ENCODE measurements at places on chromosomes 11 and 22.

DNA sequence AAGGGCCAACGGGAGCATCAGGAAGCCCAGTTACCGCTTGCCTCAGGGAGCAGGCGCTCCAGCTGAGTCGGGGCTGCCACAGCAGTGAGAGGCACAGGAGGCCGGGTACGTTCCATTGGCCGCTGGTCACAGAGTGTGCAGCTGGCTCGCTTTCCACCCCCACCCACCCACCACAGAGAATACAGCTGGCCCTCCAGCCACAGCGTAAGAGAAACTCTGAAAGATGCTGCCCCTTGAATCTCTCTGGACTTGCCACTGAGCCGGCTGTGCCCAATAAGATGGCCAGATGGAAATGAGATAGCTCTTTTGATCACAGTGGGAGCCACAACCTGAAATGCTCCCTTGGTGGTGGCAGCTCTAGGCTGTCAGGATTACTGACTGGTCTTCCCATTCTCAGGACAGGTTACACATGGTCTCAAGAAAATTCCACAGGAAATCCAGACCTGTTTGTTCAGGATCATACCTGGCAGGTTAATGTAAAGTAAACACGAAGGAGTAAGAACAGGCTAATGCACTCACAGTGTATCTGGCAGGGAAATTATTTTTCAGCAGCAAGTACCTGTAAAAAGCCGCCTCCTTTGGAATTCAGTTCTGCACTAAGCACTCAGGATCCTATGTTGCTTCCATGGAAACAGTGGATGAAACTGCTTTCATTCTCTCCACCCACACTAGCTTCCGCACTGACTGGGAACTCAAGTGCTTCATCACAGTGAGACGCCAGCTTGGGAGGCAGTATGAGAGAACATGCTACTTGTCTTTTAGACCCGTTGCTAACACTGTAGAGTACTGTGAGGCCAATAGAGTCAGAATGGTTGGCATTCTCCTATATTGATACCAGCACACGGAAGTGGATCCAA, 16.5 kb downstream of the SIAE start:
- DNase-seq: no peak

GRCh38 chr11:120925944-120926343, 98.0 kb upstream of the TBCEL start:
- DNase-seq: no peak

DNA sequence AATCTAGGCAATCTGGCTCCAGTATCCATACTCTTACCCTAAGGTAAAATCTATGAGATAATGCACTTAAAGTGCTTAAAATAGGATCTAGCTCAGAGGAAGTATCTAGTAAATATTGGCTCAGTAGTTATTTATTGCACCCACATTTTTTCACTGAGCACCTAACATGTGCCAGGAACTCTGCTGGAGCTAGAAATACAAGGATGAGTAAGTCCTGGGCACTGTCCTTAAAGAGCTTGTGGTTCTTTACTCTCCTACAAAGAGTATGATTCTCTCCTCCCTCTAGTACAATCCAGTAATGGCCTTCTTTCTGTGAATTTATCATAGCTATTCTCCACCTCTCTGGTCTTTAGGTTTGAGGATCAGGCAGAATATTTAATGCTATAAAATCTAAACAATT, 59.2 kb downstream of the DEUP1 start:
- no peak for DNase-seq

GRCh38 chr11:10927538-10927937, 69.7 kb upstream of the ZBED5 start:
- DNase-seq: no peak

DNA sequence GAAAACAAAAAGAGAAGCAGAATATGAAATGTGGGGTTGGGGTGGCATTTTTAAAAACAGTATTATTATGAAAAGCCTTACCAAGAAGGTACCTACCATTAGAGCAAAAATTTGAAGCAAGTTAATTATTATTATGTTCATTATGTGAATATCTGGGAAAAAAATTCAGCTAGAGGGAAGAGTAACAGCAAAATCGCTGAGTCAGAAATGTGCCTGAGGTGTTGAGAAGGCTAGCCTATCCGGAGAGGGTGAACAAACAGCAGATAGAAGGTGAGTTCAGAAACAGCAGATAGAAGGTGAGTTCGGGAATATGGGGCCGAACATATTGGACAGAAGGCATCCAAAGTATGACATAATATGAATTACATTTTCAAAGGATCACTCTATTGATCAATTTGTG, 536.8 kb upstream of the ANO5 start:
- DNase-seq: no peak

- DNase-seq: no peak
Measured at GRCh38 chr22:46219636-46220035, 30.5 kb downstream of the CDPF1 start.

DNA sequence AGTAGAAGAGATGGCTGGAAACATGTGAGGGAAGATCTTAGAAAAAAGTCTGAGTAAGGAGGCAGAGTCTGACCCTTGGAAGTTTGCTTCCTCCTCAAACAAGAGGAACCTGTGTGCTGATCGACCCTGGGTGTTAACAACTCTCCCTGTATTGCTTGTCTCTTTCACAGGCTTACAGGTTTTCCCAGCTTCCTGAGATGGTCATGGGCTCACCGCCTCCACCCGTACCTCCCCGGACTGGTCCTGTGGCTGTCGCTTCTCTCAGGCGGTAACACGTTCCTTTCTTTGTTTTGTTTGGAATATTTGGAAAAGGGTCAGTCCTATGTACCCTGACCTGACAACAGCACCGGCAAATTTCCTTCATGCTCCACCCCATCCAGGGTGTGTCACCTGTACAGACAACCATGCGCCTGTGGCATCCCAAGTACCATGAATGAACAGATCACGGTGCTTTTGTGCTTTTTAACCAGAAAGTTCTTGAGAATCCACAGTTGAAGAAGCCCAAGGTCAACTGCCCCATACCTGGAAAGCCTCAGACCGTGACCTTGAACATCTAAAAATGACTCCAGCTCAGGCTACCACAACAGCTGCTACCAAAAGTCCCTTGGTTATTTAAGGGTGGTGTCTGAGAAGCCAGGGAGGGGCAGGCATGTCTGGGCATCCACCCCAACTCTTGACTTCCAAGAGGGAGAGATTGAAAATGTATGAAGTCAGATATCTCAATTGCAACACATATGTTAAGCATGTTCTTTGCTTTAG, 44.6 kb downstream of the C11orf91 start:
- DNase-seq: no peak

- no peak for DNase-seq
Measured at GRCh38 chr22:45638197-45638596, 33.4 kb upstream of the ATXN10 start.

Data from kidney epithelial cell (primary cell).